ENCODE measurements at places on chromosomes 7 and 10.

- DNase-seq = no peak
Measured at GRCh38 chr7:13987395-13987794, 2.1 kb downstream of the ETV1 start.

- no peak for DNase-seq
Measured at GRCh38 chr7:141157138-141157765, 83.4 kb downstream of the TMEM178B start.

DNA sequence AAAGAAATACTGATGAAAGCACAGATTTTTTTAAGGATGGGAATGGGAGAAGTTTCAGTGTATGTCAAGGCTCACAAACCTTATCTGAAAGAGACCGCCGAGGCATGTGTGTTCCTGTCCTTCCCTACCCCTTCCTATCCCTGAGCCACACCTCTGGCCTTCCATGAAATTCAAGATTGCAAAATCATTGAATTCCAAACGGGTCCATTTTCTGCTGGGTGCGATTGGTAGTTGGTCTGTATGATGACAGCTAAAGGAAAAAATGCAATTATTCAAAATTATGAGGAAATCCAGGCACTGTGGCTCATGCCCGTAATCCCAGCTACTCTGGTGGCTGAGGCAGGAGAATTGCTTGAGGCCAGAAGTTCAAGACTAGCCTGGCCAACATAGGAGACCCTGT, 170.1 kb downstream of the ARHGAP12 start:
- DNase-seq = no peak

GRCh38 chr10:130647341-130647740, 511.1 kb downstream of the GLRX3 start:
- no peak for DNase-seq

DNA sequence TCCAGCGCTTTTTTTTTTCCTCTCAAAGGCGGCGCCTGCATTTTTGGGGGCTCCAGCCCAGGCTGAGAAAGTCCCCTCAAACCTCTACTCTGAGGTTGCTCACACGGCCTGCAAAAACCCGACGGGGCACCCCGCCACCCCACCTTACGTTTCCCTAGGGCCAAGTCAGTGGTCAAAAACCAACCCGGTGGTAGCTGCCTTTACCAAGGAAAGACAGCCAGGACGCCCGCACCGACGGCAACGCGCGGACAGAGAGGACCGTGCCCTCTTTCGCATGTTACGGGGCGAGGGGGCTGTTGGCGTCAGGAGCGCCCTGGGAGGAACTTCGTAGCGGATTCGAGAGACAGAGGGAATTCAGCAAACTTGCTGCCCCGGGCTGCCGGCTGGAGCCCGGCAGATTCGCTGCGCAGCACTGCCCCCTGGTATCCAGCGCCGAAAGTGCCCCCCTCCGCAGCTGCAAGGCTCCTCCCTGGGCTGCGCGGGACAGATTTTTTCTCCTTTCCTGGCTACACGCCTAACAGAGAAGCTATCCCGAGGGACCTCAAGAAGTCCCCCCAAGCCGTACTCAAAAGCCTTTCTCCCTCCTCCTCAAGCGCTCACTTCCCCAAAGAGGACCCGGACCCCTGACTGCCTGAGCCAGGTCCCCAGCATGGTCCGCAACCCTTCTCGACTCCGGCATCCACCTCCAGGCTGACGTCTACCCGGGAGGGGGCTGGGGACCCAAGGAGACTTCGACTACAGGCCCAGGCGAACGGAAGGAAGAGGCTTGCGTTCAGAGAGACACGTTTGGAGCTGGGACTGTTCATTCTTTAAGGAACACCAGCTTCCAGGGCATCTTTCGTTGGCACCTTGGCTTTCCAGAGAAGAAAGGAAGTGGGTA, 27.7 kb upstream of the VAX1 start:
- no peak for DNase-seq

DNA sequence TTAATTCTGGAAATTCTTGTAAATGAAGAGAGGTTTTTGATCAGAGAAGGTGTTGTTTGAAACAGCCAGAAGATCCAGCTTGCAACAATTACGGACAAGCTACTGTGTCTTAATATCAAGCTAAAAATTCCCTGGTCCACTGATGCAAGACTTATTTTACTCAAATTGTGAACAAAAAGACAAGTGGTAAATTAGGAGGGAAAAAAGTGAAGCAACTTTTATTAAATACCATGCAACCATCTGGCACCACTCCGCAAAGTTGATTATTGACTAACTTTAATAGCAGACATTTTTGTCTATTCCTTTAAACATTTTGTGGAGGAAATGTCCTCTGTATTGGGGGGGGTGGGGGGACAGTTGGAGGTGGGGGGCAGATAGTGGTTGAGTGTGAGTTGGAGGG, 5.1 kb upstream of the CAV2 start:
- DNase-seq = no peak

- DNase-seq = no peak
Measured at GRCh38 chr7:36128448-36129047, 24.5 kb upstream of the EEPD1 start.

DNA sequence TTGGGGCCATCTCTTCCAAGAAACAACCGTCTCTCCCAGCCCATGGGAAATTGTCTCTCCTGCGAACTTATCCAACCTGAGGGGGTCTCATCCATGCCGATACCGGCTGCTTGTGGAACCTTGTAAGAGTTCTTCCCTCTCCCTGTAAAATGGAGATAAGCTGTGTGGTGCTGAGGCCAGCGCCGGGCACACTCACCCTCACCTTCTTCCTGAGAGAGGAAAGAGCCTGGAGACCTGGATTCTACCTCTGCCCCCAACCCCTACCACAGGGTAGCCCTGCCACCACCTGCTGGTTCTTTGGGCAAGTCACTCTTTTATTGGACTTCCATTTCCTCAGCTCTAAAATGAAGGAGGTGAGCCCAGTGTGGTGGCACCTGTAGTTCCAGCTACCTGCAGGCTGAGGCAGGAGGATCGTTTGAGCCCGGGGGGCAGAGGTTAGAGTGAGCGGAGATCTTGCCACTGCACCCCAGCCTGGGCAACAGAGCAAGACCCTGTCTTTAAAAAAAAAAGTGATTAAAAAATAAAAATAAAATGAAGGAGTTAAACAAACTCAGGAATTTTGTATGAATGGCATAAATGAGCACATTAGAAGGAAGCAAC, 38.4 kb upstream of the PSAP start:
- DNase-seq = no peak

DNA sequence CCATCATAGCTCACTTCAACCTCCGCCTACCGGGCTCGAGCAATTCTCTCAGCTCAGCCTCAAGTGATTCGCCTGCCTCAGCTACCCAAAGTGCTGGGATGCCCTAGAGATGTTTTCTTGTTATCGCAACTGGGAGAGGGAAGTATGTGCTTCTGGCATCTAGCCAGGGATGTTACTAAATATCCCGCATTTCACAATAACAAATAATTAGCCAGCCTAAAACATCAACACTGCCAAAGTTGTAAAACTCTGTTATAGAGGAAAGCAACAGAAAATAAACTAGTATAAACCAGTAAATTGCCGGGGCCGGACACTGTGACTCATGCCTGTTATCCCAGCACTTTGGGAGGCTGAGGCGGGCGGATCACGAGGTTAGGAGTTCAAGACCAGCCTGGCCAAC, 7.2 kb downstream of the INA start:
- no peak for DNase-seq

- no peak for DNase-seq
Measured at GRCh38 chr7:13448243-13448642, 541.2 kb downstream of the ETV1 start.

DNA sequence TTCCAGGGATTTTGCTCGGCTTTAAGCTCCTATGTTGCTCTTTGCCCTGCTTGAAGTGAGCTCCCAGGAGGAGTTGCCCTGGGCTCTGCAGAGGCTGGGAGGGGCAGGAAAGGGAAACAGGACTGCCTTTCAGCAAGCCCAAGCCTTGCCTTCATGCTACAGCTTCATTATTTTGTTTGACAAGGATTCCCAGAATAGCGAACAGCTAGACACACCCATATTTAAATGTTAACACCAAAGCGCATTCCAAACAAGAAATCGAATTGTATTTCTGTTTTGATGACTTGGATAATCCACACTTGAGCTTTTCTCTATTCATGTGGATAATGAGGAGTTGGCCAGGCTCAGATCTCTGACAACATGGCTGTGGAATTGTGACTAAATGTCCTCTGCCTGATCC, 6.3 kb downstream of the KIAA1217 start:
- no peak for DNase-seq

GRCh38 chr10:102775935-102776669, 32.4 kb downstream of the WBP1L start:
- no peak for DNase-seq

DNA sequence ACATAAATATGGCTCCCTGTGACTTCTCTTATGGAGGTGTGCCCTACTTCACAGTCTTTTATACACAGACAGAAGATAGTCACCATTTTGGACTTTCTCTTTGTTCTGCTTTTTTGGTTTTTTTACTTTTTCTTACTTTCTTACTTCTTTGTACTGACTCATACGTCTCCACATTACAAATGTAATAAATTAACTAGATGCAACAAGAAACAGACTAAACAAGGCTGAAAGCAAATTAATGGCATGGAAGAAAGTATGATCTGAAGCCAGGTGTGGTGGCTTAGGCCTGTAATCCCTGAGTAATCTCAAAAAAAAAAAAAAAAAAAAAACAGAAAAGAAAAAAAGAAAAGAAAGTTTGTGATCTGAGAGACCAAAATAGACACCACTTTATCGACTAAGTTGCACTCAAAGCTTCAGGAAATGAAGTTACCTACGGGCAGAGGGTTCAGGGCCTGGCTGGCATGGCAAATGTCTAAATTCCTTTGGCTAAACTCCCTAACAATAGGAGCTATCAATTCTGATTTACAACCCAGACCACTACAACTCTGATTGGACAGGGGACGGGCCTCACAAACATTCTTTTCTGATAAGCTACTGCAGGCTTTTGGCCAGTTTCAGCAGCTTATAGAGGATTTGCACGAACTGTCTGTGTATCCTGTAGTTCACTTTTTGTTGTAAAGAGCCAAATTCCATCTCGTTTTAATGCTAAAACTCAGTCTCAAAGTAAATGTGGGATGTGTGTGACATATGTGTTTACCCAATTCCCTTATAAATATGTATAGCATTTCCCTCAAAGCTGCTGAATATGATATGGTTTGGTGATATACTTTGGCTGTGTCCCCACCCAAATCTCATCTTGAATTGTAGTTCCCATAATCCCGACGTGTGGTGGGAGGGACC, 129.1 kb downstream of the SEPTIN14 start:
- no peak for DNase-seq

GRCh38 chr10:121662945-121663917, 65.0 kb upstream of the FGFR2 start:
- no peak for DNase-seq

GRCh38 chr10:115432188-115432819, 339.1 kb downstream of the ATRNL1 start:
- no peak for DNase-seq

DNA sequence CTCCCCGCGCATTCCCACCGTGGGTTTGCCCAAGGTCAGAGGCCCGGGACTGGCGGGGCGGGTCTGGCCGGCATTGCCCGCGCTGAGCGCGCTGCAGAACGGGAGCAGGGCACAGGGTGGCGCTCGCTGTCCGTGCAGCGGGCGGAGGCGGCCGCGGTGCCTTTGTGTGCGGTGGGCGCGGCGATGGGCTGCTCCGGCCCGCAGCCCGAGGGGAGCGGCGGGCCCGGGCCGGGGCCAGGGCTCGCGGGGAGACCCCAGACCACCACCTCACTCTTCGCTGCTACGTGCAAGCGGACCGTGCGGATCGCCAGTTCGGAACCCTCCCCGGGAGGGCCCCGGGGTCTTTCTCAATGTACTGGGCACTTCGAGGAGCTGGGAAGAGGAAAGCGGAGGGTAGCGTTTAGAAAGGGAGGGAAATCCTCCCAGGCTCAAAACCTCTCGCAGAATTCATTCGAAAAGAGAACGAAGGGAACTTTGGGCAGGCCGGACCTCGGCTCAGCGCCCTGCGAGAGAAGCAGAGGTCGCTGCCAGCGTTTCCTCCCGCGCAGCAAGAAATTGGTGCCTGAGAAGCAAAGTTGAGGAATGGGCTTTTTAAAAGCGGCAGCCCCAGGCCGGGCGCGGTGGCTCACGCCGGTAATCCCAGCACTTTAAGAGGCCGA, 8.5 kb downstream of the SP8 start:
- DNase-seq = no peak

DNA sequence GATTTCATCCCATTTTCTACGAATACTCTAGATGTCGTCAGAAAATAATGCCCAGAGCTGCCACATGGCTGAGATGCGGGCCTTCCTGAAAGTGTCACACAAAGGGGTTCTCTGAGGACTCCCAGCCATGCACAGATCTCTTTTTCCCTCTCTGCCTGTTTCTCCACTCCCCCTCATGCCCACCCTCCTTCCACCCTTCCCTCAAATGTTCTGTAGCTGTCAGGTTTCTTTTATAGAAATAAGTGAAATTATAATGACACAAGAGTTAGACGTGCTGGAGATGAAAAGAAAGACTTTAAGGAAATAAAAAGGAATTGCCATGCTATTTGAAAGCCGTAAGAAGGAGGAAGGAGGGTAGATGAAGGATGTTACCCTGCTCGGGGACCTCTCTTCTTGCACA, 819.3 kb upstream of the CELF2 start:
- DNase-seq = no peak

DNA sequence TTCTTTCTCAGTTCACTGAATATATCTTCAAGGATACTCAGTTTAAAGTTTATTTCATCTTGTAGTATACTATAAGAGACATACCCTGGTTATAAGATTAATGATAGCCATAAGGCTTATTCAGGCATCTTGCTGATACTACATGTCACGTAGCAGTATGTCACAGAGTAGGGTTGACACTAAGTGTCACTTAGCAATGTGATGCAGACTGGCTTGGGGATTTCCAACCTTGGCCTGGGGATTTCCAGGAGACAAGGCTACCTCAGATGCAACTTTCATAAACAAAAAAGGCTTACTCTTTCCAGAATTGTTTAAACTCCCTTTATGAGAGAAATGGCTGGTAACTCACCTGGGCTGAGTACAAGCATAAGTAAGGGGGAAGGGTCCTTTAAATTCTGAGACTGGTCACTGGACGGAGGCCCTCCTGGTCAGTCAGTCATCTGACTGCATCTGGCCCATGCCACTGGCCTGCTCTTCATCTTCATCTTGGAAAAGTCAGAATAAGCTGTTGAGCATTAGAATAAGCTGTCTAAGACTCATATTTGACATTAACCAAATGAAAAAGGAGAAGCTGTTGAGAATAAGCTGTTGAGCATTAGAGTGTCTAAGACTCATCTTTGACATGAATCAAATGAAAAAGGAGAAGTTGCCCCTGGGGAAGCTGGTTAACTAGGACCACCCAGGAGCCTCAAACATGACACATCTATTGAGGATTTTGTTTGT, 9.5 kb downstream of the SLC13A1 start:
- DNase-seq = no peak

- DNase-seq = no peak
Measured at GRCh38 chr10:89549510-89549909, 14.1 kb upstream of the SLC16A12 start.

- peak; percentile 31 for DNase-seq
Measured at GRCh38 chr7:131501422-131501821, 55.0 kb downstream of the PODXL start.

- DNase-seq = no peak
Measured at GRCh38 chr7:138602451-138602850, 98.7 kb downstream of the SVOPL start.

GRCh38 chr7:74606101-74606908, 51.2 kb upstream of the GTF2I start:
- DNase-seq = peak; percentile 33

Measured in activated gamma-delta T cell treated with Interleukin-2 at 50 U/mL for 16 hours (primary cell).